ENCODE measurements at places on chromosomes 3 and 15.

- no peak for DNase-seq
Observed at GRCh38 chr3:73055583-73055982, 5.9 kb upstream of the EBLN2 start.

DNA sequence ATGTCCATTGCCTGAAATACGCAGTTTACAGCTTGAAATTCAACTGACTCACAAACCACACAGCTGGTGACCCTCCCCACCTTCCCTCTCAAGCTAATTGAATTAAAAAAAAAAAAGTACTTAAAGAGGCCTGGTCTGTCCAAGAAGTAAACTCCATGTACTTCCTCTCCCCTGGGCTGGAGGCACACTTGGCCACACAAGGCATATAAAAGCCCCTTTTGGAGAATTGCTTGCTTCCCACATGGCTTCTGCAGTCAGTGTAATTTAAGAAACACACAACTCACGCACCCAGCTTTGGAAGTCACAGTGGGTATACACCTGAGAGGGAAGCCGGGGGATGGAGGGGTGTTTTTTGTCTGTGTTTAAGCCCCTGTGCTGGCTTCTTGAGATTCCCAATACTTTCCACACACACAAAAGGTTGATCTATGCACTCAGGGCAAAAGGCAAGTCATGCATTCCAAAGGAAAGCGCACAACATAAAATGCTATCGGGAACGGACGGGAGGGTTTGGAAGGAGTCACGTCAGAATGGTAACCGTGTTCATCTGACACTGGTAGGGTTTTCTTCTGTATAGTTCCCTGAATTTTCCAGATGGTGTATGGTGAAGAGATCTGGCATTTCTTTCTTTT, 106.6 kb upstream of the ALDH1A3 start:
- DNase-seq = no peak

- DNase-seq = peak; percentile 35
Observed at GRCh38 chr3:128503164-128503651, 10.2 kb upstream of the GATA2 start.

DNA sequence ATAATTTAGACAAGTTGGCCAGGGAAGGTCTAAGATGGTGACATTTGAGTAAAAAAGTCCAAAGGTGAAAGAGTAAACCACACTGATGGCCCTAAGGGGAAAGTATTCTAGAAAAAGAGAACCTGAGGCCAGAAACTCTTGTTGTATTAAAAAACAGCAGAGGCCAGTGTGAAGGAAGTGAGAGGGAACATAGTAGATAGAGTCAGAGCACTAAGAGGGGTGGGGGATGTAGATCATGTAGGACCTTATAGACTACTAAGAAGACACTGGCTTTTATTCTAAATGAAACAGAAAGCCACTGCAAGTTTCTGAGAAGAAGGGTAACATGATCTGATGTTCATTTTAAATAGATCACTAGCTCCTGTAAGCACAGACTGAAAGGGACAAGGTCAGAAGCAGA, 14.5 kb downstream of the POLQ start:
- DNase-seq = no peak

- DNase-seq = no peak
Observed at GRCh38 chr3:59895972-59896371, 846.1 kb upstream of the CFAP20DC start.

DNA sequence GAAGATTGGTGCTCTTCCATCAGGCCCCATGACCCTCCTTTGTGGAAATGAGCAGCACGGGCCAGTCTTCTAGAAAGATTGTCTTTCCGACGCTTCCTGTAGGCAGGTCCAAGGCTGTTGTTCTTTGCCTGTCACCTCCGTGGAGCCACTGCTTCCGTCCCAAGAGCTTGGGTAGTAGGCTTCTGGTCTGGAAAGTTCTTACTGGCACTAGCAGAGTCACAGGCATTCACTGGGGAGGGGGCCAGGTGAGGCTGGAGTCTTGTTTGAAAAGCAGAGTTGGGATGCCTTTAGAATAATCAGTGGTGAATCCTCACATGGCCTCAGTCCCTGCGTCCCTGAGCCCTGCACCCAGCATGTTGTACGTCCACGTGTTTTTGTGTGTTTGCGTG, 76.2 kb upstream of the ADPGK start:
- no peak for DNase-seq
